ENCODE measurements at places on chromosomes 3 and 15.
A peak's percentile ranks its signal among the peaks of the same experiment; 100 is the strongest.

GRCh38 chr3:146071632-146072031 lies 89.4 kb downstream of the PLOD2 start:
- no peak for DNase-seq

GRCh38 chr3:150666167-150666566 lies 37.6 kb downstream of the ERICH6 start:
- DNase-seq: no peak

GRCh38 chr15:63156755-63157117 lies 541 bp downstream of the RPS27L start:
- peak; percentile 60 for DNase-seq

GRCh38 chr3:146432066-146432465 lies 37.3 kb downstream of the PLSCR2 start:
- DNase-seq: no peak

- no peak for DNase-seq
Observed at GRCh38 chr15:66631616-66632263, 65.9 kb upstream of the LCTL start.

GRCh38 chr3:77055841-77056341 lies 16.0 kb downstream of the ROBO2 start:
- DNase-seq: no peak

GRCh38 chr3:119990888-119991287 lies 103.4 kb downstream of the GSK3B start:
- DNase-seq: no peak

DNA sequence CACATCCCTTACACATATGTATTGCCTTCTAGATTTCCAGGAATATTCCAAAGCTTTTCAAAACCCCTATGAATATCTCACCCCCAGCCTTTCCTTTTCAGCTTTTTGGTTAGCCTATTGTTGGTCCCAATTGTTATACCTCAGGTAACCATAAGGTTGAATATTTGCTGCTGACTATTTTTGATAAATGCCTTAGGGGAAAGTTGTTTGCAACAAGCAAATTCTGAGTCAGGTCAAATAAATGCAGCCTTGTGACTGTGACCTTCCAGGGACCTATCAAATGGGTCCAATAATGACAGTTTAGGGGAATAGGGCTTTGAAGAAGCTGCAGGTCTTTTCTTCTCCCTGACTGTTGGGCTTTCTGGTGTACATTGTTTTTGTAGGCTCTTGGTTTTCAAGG lies 699.7 kb downstream of the NTRK3 start:
- DNase-seq: no peak

- no peak for DNase-seq
Observed at GRCh38 chr3:69096299-69096698, 11.6 kb downstream of the ARL6IP5 start.

GRCh38 chr3:184378651-184379357 lies 797 bp upstream of the THPO start:
- no peak for DNase-seq

DNA sequence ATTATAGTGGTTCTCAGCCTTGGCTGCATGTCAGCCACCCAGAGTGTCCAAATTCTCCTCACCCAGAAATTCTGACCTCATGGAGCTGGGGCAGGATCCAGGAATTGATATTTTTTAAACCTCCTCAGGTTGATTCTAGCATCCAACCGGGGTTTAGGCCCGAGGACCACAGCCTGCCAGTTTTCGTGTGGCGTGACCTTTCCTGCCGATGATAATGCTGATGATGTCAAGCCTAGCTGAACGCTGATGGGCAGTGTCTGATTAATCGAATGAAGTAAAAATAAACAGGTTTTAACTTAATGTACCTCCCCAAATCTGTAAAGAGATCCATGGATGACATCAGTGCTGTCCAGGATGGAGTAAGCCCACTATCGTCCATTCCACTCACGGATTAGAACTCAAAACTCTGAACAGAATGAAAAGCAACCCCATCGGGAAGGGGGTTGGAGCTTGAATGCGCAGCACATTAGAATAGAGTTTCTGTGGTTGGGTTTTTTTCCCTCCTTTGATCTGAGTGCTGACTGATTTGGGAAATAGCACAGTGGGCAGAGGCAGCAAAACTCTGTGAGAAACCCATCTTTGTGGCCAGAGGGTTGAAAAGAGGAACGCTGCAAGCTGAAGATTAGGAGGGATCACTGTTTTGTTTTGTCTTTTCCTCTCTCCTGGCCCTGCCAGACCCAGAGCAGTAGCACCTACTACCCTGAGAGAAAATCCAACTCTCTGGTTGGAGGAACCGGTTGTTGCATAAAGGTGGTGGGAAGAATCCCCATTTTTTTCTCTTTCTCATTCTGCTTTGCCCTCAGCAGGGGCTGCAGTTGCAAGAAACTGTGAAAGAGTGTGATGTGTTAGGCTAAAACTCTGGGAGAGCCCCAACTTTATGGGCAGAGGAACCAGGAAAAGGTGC lies 153.9 kb downstream of the APBA2 start:
- DNase-seq: no peak

GRCh38 chr15:27638958-27639357 lies 460.2 kb downstream of the OCA2 start:
- no peak for DNase-seq

DNA sequence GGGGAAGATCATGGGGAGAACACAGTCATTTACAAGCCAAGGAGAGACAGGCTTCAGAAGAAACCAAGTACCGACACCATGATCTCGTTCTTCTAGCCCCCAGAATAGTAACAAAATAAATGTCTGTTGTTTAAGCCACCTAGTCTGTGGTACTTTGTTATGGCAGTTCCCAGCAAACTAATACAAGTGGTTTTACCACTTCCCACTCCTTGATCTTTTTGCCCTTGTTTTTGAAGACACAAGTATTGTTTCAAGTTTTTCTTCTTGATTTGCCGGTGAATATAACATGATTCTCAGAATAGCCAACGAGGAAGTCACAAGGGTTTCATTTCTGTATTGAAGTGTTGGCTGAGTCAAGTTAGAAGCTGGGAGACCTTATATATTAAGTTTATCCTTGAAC lies 220.3 kb downstream of the SOX2 start:
- DNase-seq: no peak

DNA sequence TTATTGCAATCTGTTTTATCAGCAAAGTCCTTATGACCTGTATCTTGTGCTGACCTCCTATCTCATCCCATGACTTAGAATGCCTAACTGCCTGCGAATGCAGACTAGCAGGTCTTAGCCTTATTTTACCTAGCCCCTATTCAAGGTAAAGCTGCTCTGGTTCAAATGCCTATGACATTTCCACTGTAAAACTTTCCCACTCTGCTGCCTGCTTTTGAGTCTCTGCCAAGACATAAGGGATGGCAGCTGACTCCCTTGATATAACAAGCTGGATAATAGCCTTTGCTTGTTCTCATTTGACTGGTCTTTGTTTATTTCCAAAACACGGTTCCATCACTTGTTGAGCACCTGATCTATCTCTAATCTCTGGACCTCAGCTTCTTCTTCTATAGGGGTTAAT lies 131.9 kb upstream of the STRIT1 start:
- peak; percentile 90 for DNase-seq

DNA sequence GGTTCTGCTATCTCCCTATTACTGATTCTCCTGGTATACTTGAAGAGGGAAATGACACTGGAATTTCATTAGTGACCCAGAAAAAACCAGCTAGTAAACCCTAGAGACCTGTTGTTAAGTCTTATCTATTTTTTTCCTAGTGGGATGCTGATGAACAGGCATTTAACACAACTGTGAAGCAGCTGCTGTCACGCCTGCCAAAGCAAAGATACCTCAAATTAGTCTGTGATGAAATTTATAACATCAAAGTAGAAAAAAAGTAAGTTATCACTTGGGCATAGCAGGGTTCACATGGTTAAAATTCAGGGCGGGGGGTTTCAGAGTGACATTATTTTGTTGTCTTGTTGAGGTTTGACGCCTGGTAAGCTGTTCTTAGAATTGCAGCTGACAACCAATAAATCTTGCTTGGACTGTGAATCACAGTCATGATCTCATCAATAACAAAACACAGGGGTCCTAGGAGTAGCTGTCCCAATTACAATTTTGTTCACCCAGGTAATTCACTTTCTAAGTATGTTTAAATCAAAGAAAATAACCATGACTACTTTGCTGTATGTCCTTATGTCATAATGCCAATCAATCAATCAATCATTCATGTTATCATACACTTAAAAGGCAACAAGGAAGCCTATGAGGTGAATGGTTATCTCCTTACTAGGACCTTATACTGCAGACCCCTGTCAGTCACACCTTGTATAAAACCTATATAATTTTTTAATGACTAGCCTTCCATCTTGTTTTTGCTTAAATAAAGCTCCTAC lies 4.6 kb downstream of the SRP14 start:
- no peak for DNase-seq

DNA sequence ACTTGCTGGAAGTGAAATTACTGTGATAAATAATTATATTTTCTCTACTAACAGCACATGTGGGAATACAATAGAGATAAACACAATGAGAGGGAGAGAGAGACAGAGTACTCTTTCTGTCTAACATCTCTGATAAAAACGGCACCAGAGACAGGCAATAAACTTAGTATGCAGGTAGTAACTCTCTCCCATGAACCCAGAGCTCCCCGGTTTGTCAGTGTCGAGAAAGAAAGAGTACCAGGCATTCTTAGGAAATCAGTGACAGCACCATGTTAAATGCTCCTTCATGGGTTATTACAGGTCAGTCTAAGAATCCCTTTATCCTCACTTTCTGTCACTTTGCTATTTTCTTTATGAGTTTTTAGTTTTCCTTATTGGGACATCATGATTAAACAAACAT lies 110.7 kb upstream of the EPHA3 start:
- no peak for DNase-seq

- DNase-seq: no peak
Observed at GRCh38 chr3:183984127-183984740, 33.5 kb downstream of the ABCC5 start.

- peak; percentile 75 for DNase-seq
Observed at GRCh38 chr15:79091204-79091867, 756 bp upstream of the RASGRF1 start.

DNA sequence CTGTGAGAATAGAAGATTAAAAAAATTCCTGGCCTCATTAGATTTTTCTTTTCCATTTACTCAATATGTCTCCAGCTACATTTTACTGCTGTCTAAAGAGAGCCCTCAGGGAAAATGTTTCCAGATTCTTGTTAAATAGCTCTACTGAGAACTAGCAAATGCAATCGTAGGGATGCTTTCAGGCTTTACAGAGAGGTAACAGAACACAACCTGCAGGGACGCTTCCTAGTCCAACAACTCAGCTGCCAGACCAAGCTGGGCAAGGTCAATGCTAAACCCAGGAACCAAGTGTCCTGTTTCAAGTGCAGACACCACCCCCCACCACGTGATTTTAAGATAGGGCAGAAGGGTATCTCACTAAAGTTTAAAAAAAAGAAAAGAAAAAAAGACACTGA lies 25.2 kb downstream of the ARHGEF3 start:
- no peak for DNase-seq

Data from trophoblast cell (in vitro differentiated cells and primary cell).